ENCODE measurements at places on chromosomes 16 and 17.

DNA sequence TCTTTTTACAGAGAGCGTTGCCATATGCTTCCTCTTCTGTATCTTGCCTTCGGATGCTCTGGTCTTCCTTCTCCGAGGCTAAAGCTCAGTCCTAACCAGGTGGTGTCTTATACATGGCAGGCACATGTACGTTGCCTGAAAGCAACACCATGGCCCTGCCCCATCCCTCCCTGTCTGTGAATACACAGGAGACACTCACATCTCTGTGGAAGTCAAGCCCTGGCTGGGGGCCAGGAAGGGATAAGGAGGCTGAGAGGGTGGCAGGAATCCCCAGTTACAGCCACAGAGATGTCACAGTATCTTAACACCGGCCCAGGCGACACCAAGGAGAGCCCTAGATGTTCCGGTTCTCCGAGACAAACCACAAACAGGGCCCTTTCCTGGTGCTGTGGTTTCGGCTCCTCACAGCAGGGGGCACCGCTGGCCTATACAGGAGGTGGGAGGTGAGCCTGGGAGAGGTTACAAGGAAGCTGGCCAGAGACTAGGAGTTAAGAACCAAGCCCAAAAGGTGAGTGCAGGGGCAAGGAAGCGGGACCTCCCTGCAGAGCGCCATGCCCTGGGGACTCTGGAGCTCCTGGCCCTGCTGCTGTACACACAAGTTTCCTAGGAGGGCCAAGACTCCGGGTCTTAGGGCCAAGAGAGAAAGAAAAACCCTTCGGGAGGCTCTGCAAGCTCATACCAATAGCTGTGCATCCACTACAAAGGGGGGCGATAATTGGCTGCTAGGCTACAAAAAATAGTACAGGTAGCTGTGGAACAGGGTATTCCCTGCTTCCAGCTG lies 41.7 kb downstream of the SRL start:
- no peak for DNase-seq

DNA sequence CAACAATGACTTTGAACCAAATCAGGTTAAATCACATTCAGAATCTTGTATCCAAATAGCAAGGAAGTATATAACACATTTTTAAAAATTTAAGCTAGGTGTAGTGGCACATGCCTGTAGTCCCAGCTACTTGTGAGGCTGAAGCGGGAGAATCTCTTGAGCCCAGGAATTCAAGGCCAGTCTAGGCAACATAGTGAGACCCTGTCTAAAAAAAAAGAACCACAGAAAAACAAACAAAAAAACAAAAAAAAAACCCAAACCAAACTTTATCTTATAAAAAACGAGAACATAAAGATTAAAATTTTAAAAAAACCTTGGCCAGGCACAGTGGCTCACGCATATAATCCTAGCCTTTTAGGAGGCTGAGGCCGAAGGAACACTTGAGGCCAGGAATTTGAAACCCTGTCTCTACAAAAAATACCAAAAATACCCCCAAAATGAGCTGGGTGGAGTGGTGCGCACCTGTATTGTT lies 11.6 kb downstream of the SUPT4H1 start:
- DNase-seq, result no peak

- DNase-seq, result no peak
These were observed 1.6 kb downstream of the BORCS6 start for GRCh38 chr17:8188263-8188839.

DNA sequence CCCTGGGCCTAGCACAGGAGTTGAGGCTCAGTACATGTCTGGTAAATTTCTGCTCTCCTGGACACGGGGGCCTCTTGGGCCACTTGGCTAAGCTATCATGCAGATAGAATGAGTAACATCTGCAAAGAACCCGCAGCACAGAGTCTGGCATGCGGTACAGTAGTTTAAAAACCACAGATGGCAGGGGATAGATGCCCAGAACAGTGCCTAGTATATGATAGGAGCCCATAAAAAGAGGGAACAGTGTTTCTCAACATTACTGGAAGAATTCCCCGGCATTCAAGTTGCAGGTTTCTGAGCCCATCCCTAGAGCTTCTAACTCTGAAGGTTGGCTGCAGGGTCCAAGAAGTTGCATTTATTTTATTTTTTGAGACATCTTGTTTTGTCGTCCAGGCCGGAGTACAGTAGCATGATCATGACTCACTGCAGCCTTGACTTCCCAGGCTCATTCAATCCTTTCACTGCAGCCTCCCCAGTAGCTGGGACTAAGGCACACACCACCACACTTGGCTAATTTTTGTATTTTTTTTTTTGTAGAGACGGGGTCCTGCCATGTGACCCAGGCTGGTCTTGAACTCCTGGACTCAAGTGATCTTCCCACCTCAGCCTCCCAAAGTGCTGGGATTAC lies 5.8 kb downstream of the CDIPT start:
- no peak for DNase-seq

GRCh38 chr17:20927308-20927977 lies 115.4 kb downstream of the USP22 start:
- DNase-seq, result no peak

DNA sequence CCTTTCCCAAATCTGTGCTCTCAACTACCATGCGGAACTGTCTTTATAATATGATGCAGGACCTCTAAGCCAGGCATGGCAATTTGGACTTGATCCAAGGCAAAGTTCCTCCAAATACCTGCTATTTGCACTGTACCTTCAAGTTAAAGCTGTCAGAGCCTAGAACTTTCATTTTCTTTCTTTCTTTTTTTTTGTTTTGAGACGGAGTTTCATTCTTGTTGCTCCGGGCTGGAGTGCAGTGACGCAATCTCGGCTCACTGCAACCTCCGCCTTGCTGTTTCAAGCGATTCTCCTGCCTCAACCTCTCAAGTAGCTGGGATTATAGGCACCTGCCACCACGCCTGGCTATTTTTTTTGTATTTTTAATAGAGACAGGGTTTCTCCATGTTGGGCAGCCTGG lies 51.7 kb downstream of the ARHGAP27 start:
- DNase-seq, result no peak

GRCh38 chr16:8796469-8797363 lies 723 bp downstream of the TMEM186 start:
- DNase-seq, result no peak

DNA sequence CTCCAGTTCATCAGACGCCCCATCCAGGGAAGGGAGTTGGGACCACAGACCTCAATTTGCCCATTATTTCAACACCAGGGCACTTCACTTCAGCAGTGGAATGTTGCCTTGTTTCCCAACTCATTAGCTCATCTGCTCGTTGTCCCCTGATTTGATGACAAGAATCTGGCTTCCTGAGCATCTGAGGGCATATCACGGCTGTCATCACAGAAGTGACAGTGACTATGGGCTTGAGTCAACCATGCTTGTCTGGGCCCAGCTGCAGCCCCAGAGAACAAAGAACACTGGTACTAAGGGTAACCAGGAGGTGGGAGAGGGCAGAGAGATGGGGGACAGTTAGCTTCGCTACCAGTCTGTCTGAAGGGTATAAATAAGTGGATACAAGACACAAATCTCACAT lies 266.0 kb upstream of the SDK2 start:
- no peak for DNase-seq

- DNase-seq, result no peak
These were observed 653.1 kb upstream of the SOX9 start for GRCh38 chr17:71467719-71468118.

DNA sequence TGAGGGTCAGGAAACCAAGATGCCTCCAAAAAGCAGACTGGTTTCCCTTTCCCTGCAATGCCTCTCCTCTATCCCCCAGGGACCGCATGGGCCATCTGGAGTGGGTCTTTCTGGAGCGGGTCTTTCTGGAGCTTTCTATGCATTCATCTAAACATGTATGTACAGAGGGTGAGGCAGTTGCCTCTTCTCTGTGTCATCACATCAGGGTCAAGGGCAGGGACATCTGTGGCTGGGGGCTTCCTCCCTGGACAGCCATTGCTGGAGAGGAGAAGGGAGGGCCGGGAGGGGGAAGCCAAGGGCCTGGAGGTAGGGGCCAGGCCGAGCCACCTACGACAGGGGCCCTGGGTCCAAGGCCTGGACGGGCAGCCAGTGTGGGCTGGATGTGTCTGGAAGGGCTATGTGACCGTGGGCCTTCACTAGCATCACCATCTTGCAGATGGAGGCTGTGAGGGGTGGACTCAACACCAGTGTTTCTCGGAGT lies 840 bp downstream of the ADCY7 start:
- no peak for DNase-seq

GRCh38 chr17:79833110-79833450 lies 6.2 kb downstream of the CBX4 start:
- no peak for DNase-seq

- no peak for DNase-seq
These were observed 101.6 kb upstream of the CES5A start for GRCh38 chr16:55976815-55977214.

- no peak for DNase-seq
These were observed 27.9 kb upstream of the ARL6IP1 start for GRCh38 chr16:18829251-18829650.

GRCh38 chr17:46002311-46002972 lies 3.4 kb downstream of the STH start:
- DNase-seq, result peak; percentile 45

DNA sequence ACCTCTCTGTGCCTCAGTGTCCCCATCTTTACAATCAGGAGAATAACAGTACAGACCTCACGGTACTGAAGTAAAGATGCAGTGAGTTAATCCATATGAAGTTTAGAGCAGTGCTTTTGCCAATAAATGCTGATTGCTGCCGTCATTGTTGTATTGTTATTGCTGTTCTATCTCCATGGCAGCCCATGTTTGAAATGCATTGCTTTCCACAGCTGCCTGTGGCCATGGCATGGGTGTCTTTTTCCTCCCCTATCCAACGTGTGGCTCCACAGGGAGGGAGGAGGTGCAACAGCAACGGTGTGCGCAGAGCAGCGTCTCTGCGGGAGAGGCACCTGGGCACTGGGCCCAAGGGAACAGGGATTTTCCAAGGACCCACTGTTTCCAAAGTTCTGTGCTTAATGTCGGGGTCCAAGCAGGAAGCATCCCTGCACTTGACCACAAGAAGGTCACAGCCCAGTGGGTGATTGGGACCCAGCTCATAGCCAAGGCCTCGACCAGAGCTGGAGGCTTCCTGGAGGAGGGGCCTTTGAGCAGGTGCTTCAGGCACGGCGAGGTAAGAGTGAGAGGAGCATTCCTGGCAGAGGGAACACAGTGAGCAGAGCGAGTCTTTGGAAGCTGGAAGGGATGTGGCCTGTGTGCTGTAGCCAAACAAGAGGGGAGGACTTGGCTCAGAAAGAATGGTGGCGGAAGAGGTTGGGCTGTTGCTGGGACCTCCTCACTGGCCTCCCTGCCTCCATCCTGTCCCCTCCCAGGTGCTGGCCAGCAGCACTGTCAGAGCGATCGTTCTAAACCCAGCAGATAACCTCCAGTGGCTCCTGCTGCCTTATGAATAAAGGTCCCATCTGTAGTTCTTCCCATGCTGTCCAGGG lies 3.9 kb downstream of the RAI1 start:
- DNase-seq, result no peak

DNA sequence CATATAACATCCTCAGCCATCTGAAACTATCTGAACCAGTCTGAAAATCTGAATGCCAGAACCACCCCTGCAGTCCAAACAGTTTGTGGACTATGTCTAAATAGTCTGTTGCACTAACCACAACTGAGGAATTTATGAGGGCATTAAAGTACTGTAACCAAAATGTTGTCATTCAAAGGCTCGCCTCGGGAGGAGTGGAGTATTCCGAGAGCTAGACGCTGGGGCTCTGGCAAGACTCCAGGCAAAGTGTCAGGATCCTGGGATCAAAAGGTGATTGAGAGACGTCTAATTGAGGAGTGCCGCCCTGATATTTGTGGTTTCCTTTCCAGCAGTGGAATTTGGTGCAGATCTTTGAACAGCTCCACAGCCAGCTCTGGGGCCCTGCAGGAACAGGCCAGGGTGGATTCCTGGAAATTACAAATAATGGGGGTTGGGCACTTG lies 142.9 kb upstream of the MYOCD start:
- DNase-seq, result no peak

- no peak for DNase-seq
These were observed 10.5 kb downstream of the OSBPL7 start for GRCh38 chr17:47810901-47811635.

DNA sequence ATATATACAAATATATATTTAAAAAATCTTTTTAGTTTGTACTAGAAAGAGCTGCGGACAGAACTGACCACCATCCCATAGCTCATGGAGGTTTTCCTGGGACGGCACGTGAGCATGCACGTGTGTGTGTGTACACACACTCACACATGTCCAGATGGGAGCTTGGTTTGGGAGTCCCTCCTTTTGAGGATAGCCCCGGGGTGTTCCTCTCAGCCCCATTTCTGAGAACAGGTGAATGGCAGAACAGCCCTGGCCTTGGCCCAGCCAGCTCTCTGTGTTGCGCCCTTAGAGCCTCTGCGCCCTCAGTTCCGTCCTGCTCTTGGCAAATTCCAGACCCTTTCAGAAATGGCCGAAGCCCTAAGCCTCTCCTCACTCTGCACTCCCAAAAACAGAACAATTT lies 70.1 kb downstream of the AMFR start:
- no peak for DNase-seq

DNA sequence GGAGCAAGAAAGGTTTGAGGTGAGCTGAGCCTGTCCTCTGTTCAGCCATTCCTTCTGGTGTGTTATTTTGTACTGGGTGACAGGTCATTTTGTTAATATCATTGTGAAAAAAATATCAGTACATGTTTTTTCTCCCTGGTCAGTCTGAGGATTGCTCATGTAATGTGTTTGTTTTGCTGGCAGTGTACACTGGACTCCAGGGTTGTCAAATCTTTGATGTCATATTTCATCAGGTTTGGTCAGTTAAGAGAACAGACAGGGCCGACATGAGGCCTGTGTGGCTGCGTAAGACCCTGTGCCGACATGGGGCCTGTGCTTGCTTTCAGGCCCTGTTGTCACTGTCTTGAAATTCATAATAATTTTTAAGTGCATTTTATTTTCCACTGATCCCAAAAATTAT lies 22.5 kb downstream of the CLUAP1 start:
- DNase-seq, result no peak

DNA sequence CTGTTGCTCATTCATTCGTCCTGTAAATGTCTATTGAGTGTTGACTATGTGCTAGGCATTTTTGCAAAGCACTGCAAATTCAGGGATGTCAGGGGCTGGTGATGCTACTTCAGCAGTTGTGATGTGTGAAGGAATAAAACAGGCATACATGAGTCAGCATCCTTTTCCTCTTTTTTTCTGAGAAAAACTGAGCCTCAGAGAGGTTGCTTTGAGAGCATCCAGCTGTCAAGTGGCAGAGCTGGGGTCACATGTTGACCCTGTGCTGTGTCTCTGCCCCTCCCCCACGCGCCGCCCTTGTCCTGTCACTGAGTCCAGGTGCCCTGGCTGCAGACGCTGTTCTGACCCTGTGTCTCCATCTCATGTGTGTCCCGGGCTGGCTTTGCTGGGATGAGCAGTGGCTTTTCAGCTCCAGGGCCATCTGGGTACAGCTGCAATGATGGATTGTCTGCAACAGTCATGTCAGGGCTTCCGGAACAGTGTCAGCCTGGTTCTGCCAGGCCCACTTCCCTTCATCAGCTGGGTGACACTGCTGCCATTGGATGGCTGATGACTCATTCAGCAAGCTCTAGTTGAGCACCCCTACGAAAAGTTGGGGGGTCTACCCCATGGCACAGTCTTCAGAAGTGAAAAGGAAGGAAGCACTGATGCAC lies 14.9 kb downstream of the SEC14L5 start:
- DNase-seq, result no peak

Measured in stimulated activated CD4-positive, alpha-beta T cell treated with anti-CD3 and anti-CD28 coated beads, Interleukin-15, amount 100 ng/mL, for 48 hours (primary cell).